ENCODE measurements at places on chromosomes 7 and 10. TPM values are rescaled to one million over a fixed set of nuclear protein-coding genes. Genes with fewer than 3 reads are reported as not detected.

DNA sequence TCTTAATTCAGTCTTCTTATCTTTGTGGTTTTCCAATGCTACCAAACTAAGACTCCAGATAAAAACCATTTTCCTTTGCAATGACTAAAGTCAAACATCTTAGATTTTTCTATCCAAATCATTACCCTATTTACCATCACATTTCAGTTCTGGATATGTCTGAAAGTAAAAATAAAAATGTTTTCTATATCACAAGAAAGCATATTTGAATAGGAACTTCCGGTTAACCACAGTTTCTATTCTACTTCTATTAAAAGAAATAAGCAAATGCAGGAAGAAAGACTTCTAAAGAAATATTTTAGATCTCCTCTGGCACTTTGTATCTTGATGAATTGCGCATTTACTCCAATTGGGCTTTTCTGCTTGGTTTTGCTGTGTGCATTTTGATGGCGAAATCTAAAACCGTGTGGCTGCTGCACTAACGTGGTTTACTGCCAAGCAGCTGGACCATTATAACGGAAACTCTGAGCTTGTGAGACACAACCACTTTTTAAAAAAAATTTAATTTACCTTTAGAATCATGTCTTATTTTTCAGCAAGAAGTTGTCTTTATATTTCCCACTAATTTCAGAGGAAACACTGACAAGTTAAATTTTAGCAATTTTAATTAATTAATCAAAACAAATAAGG lies 146.1 kb downstream of the VPS50 start:
- no peak for DNase-seq

DNA sequence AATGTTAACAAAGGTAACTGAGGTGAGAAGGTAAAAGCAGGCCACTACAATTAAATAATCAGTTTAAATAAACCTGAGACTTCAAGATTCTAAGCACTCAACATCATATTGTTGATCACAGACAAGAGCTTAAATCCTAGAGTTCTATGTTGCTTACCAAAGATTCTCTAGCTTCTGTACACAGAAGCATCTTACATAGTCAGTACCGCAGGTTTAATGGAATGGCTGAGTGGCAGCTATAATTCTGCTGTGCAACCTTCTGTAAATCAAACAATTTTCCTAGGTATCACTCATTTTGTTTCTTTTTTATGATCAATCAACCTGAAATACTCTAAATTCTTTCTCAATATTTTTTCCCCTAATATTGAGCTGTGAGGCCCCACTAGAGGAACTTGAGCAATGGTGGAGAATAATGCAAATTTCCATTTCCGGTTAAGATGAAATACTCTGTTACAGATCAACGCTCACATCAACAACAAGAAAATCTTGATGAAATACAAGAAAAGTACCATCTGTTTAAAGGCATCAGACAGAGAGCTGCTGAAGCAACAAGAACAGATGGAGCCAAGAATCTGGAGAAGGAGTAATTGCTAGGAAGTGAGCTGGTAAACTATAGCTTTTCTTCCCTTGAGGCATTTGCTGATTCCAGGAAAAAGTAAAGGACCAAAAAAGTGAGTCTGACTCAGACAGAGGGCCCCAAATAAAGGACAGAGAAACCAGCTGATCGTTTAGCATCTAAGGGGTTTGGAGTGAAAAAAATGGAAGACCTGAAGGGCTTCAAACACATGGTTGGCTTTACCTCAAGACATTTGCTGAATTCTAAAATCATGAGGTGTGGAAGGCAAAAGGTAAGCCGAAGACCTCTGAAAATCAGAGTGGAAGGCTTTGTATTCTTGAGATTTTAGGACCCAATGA lies 22.6 kb downstream of the PNPLA8 start:
- no peak for DNase-seq

- no peak for DNase-seq
Observed at GRCh38 chr7:55189146-55189766, 170.4 kb downstream of the EGFR start.

The MYO1G gene
- total RNA-seq, result 429 TPM

- DNase-seq, result no peak
Observed at GRCh38 chr7:6107924-6108323, 76.7 kb downstream of the ANKRD61 start.
